Stromal cell of bone marrow (primary cell): ENCODE measurements at places on chromosomes 5 and 9.

GRCh38 chr5:78907255-78907891, 77.7 kb downstream of the ARSB start:
- DNase-seq, result peak; percentile 94

- no peak for DNase-seq
Observed at GRCh38 chr5:149996205-149996890, 4.1 kb downstream of the TIGD6 start.

- no peak for DNase-seq
Observed at GRCh38 chr5:17087035-17087434, 130.4 kb upstream of the BASP1 start.

DNA sequence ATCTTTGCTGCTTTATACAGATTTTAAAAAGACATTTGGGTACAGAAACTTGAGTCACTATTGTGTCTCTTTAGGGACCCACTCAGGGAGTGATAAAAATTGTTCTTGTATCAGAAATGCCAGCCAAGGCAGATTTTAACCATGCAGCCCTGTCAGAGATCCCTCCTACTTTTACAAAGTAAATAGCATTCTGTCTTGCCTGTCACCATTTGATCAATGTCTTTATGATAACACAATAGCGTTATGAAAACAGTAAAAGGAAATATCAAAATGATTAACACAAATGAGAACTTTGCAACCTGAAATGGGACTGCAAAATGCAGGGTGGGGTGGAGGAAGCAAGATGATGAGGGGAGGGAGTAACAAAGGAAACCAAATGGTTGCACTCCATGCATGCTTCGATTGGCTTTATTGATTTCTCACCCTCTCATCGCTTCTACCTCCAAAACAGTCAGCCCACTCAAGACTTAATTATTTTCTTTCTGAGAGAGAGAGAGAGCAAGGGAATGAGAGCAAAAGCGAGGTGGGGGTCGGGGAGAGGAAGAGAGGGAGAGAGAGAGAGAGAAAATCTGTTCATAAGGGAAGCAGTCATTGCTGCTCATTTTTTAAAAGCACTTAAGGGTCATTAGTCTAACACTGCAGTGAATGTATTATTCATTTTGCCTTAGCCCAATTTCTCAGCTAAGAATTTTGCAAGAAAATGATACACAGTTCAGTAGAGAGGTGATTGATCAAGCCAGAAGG, 576.5 kb downstream of the CSNK1G3 start:
- no peak for DNase-seq
